Daoy (cell line): ENCODE measurements at places on chromosomes 6 and 20. TPM values are rescaled to one million over a fixed set of nuclear protein-coding genes. Genes with fewer than 3 reads are reported as not detected.

Gene SPDEF
- not detected in 2 replicates for total RNA-seq

DNA sequence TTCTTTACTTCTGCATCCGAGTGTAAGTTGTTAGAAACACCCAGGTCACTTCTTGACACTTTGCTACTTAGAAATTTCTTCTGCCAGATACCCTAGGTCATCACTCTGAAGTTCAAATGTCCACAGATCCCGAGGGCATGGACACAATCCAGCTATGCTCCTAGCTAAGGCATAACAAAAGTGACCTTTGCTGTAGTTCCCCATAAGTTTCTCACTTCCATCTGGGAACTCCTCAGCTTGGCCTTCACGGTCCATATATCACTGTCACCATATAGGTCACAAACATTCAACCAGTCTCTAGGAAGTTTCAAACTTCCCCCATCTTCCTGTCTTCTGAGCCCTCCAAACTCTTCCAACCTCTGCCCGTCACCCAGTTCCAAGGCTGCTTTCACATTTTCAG is 65.3 kb downstream of the IRF4 start:
- no peak for DNase-seq

Gene CTCFL
- total RNA-seq = 0.06 TPM in 1 of 2 replicates, not detected in the other

DNA sequence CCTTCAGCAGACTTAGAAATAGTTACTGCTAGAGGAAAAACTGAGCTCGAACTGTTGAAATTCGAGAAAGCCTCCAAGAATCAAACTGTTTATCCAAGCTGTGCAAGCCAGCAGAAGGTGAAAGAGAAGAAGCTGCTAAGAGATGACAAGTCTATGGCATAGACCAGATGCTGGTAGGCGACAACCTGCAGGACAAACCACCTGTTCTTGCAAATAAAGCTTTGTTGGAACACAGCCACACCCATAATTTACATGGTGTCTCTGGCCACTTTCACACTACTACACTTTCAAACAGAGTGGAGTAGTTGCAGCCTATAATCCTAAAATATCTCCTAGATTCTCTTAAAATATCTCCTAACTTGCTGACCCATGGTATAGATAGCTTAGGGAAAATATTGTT is 33.3 kb downstream of the TNFRSF21 start:
- no peak for DNase-seq

GRCh38 chr20:8616792-8617191 is 452.1 kb upstream of the PLCB4 start:
- no peak for DNase-seq

- no peak for DNase-seq
Measured at GRCh38 chr6:152129691-152130151, 322.2 kb downstream of the ESR1 start.
